ENCODE measurements at places on chromosomes 12 and 14.

- DNase-seq = no peak
Measured at GRCh38 chr14:76498463-76498935, 122.6 kb downstream of the ESRRB start.

DNA sequence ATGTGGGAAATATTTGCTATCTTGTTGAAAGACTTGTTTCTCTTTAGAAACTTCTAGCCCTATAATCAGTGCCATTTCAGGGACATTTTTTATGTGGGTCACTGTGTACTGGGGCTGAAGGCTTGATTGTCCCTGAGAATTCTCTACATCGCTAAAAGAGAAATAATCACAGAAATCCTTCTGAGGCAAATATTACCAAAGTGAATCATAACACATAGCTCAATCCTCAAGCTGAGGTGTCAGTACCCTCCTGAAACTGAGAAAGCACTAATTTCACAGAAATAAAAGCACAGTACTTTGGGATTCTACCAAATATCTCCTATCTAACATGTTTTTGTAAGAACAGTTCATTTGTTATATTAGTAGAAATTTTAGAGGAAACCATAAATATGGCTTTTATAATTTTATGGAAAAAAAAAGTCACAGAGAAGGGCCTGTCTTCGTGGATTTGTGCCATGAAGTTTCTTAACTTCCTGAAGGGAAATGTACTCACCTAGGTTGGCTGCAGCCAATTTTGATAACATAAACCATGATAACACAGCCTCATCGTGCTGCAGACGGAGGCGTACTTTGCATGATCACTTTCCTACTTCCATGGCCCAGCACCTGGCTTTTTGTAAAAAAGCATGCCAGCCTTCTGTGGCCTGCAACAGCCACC is 163.7 kb upstream of the HIF1A start:
- DNase-seq = no peak

GRCh38 chr12:28800129-28800528 is 348.9 kb upstream of the FAR2 start:
- DNase-seq = no peak

- no peak for DNase-seq
Measured at GRCh38 chr14:88798156-88798555, 5.4 kb upstream of the EML5 start.

DNA sequence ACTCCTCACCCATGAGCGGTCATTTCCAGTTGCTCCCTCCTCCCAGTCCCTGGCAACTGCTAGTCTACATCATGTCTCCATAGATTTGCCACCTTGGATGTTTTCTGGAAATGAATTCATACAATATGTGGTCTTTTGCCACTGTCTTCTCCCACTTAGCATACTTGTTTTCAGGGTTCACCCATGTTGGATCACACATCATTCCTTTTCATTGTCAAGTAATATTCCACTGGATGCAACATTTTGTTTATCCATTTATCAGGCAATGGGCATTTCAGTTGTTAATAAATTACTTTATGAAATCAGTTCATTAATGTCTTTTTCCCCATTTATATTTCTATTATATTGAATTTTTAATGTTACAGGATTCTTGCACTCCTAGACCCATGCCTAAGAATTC is 64.3 kb downstream of the EML1 start:
- no peak for DNase-seq

DNA sequence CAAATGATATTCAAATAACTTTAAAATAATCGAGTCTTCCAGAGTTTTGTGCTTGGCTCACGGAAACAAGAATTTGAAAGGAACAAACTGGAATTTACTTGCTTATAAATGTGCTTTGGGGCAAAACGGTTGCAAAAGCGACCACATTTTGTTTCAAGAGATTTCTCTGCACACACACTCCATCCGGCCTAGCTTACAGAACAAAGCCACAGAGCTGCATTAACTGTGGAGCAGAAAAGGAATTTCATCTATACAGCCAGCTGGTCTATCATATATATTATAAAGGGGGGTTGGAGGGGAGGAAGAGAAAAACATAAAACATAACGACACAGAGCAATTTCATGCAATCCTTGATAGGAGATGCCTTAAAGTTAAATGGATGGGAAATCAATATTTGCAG is 153.0 kb downstream of the MYRFL start:
- no peak for DNase-seq

- DNase-seq = no peak
Measured at GRCh38 chr12:92462049-92462448, 240.7 kb upstream of the PLEKHG7 start.

DNA sequence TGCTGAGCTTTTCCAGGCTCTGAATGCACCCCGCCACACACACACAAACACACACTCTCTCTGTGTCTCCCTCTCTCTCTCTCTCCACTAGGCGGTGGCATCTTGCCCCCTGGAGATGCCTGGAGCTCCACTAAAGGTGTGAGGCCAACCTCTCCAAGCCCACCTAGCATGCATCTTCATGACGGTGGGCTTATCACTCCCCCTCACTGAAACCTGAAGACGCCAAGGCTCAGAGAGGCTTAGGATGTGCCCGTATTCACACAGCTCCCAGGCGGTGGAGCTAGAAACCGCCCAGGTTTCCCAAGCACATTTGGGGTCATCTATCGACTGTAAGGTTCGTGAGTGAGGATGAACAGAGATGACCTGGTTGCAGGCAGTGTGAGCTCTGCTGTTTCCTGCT is 42.6 kb upstream of the BCL11B start:
- no peak for DNase-seq

GRCh38 chr12:121038861-121039668 is at the start of gene OASL:
Gene OASL (minus strand): TSS chr12:121039246. CDS start chr12:121038971, 275 bp downstream.
- DNase-seq = peak; percentile 84

DNA sequence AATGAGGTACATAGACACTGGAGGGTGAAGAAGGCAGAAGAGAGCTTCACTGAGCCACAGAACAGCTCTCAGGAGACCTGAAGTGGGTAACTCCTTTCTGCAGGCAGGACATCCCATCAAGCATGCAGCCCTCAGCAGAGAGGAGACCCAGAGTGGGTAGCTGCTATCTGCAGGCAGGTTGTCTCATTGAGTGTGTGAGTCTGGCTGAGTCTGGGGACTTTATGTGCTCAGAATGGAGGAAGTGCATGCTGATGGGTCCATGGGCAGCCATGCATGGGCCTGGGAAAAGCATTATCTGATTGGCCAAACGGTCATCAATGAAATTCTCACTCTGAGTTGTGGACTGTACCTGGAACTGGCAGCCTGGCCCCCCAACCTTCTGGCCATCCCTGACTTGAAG is 14.7 kb upstream of the HIGD1C start:
- DNase-seq = no peak

DNA sequence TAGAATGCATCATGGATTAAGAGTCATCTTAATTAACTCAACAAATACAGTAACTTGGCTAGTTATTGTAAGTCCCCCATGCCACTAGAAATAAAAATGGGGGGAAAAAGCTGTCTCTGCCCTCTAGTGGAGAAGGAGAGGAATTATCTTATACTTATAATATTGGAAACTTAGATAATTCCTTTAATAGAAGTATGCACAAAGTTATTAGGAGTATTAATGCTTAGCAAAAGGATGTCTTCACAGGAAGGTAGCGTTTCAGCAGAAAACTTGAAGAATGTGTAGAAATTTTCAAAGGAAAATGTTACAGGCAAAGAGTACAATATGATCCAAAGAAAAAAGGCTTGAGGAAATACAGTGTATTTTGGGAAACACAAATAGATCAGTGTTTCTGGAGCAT is 19.8 kb downstream of the OR5AU1 start:
- peak; percentile 7 for DNase-seq

DNA sequence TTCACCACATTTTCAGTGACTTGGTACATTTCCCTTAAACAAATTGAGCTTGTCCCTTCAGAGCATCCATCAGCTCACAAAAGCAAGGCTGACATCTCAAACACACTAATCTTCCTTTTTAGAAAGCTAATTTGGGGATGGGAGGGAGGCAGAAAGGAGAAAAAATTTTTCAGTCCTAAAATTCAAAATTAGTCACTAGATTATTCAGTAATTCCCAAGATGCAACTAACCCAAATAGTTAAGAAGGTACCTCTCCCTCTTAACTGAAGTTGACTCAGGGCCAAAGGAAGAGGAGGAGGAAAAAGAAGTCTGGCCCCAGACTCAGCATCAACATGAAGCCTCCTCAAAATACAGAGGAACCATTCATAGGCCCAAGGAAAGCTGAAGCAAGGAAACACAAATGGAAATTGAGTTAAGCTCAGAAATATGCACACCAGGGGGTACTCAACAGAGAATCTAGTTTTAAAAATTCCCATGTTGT is 21.7 kb downstream of the CBX5 start:
- peak; percentile 68 for DNase-seq

GRCh38 chr12:116651089-116651488 is 86.8 kb downstream of the SPRING1 start:
- DNase-seq = no peak

- no peak for DNase-seq
Measured at GRCh38 chr14:99387880-99388279, 92.8 kb downstream of the SETD3 start.

GRCh38 chr14:76950055-76951020 is 78.2 kb downstream of the IRF2BPL start:
- peak; percentile 67 for DNase-seq

GRCh38 chr14:30656190-30656632 is 34.1 kb downstream of the SCFD1 start:
- peak; percentile 32 for DNase-seq

- no peak for DNase-seq
Measured at GRCh38 chr14:20522332-20522731, 17.0 kb downstream of the RNASE10 start.

Measured in EL (cell line).